RWPE1 (cell line): ENCODE measurements at places on chromosomes 11 and 22.
A peak's percentile ranks its signal among the peaks of the same experiment; 100 is the strongest.

GRCh38 chr11:7869467-7869866, 61.6 kb downstream of the OR10A6 start:
- no peak for DNase-seq

- DNase-seq, result no peak
Measured at GRCh38 chr11:20668131-20668809, 1.1 kb upstream of the NELL1 start.

GRCh38 chr22:46634011-46634699, 14.0 kb downstream of the GRAMD4 start:
- no peak for DNase-seq

DNA sequence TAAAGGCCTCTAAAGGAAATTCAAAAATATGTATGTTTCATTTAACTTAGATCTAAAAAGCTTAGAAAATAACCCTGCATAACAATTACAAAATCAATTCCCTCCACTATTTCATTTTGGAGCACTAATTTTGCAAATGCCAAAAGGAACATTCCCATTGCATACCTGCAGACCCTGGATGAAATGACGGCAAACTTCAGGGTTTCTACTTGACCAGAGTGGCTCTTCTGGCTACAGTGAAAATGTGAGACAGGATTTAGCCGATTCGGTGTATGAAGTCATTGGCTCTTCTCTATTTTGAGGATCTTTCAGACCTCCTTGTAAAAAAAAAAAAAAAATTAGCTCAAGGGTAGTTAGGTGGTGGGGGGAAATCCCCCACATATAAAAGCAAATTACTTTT, 44.1 kb downstream of the PAX6 start:
- no peak for DNase-seq

DNA sequence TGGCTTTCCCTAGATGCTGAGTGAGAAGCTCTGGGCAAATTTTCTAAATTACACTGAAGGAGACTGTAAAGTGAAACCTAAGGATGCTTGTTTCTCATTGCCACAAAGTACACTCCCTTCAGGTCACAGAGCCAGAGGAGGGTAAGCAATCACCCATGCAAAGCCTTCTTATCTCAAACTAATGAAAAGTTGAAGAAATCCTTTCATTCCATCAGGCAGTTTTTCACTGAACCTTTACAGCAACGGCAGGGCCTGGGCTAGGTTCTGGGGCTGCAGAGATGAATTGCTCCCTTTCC, 106.2 kb downstream of the RASSF10 start:
- DNase-seq, result no peak

- DNase-seq, result no peak
Measured at GRCh38 chr22:50569896-50570535, 7.3 kb upstream of the SYCE3 start.

DNA sequence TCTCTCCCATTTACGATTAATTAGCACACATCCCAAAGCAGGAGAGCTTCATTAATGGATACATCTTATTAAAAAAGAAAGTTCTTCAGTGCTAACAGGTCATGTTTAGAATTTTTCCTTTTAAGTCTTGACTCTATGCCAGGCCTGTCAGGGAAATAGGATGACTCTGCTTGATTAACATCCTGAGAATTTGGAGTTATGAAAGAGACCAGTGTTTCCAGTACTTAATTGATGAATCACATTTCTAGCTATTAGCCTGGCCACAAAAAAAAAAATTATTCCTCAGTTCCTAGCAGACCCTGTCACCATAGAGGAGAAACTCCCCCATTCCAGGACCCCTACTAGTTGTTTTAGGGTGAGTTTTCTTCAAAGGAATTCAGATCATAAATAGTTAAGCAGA, 23.6 kb upstream of the ME3 start:
- peak; percentile 91 for DNase-seq

DNA sequence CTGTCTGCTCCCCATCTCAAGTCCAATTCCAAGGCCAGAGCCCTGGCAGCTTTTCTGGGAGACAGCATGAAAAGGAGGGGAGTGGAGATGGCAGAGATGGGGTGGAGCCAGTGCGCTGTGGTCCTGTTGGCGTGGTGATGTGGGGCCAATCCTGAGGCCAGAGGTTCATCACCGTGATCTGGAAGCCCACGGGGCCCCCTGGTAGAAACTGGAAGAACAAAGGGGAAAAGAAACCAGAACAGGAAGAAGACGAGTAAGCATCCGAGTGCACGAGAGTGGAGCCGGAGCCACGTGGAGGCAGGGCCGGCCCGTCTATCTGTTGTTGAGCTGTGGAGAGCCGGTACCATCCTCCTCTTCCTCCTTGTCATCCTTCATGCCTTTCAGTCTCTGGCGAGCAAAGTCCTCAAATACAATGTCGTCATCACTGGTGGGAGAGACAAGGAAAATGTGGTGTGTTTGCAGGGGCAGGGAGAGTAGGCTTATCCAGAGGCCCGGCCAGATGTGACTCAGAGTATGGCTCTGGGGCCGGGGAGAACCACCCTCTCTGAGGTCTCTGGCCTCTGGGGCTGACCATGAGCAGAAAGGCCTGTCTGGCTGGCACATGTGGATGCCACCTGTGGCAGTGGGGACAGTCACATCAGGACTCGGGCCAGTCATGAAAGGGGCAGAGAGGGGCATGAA, 25.4 kb downstream of the TPBGL start:
- DNase-seq, result no peak

GRCh38 chr11:95419915-95420314, 188.9 kb upstream of the SESN3 start:
- DNase-seq, result peak; percentile 50

DNA sequence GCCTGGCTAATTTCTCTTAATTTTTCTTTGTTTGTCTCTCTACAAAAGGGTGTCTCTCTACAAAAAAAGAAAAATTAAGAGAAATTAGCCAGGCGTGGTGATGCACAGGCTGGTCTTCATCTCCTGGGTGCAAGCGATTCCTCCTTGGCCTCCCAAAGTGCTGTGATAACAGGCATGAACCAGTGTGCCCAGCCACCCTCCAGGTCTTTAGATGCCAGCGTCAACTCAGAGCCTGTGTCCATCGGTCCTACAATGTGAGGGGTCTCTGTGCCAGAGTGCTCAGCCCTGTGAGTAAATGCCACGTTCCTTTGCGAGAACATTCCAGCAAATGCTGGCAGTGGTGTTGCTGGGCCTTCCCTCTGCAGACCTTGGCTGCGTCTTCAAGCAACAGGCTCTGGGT, 62.7 kb downstream of the IGF2 start:
- DNase-seq, result no peak

DNA sequence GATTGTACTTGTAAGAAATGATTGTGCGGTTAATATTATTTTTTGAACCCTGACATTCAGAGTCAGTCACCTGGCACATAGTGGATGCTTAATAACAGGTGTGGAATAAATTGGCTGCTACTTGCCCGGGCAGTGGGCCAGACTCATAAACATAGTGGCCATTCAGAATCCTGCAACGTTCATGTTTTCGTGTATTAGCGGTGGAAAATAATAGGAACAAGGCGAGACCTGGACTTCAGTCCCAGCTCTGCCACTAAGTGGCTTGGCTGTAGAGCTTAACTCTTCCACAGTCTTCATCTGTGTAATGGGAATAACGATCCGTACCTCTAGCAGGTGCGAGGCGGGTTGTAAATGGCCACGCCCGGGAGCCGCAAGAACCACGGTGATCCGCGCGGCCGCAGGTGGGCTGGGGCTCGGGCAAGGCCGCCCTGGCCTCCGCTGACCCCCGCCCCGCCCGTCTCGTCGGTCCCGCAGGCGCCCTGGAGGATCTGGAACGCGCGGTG, 761 bp upstream of the TMEM25 start:
- DNase-seq, result peak; percentile 22

GRCh38 chr22:43993072-43993760, 30.9 kb upstream of the PARVB start:
- DNase-seq, result peak; percentile 46

GRCh38 chr22:38760477-38761201, 4.8 kb upstream of the SUN2 start:
- no peak for DNase-seq

DNA sequence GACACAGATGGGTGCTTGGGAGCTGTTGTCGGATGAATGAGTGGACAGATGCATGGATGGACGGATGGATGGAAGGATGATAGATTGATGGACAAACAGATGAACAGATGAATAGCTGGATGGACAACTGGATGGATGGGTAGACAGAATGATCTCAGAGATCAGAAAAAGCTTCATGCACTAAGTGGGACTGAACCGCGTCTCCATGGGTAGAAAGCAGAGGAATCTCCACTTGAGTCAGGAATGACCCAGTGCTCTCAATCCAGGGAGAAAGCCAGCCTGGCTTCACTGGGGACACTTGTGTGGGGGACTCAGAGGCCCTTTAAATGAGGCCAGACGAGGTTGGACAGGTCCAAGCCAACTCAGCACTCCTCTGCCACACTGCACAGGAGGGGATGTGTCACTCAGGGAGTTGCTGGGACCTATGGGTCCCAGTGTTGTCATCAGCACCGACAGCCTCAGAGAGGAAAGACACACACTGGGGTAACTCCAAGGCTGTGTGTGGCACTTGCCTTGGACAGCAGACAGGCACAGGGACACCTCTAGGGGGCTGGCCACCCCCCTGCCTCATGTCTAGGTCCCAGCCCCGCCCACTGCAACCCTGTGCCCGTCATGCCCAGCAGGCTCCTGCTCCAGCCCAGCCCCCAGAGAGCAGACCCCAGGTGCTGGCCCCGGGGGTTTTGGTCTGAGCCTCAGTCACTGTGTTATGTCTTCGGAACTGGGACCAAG, 5.6 kb downstream of the IGLL5 start:
- no peak for DNase-seq

- DNase-seq, result no peak
Measured at GRCh38 chr22:18905540-18906409, at the start of gene DGCR6. Gene DGCR6, plus strand, starts transcription at chr22:18906320. Its CDS starts 55 bp downstream, at chr22:18906375.

DNA sequence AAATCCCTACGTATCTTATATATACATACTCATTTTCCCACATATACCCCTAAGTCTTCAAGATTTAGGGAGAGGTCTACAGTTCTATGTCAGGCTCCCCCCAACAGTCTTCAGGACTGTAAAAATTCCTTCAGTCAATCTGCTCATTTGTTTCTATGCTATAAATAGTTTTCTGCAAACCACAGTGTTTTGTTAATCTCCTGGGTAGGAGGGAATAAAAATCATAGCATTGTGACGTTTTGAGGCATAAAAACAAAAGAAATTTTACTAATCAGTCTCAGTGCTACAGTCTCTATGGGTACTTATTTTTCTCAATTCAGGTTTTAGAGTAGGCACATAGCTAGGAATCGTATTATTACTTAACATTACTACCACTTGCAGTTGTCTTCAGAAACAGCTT, 552.8 kb upstream of the LRRC4C start:
- no peak for DNase-seq

DNA sequence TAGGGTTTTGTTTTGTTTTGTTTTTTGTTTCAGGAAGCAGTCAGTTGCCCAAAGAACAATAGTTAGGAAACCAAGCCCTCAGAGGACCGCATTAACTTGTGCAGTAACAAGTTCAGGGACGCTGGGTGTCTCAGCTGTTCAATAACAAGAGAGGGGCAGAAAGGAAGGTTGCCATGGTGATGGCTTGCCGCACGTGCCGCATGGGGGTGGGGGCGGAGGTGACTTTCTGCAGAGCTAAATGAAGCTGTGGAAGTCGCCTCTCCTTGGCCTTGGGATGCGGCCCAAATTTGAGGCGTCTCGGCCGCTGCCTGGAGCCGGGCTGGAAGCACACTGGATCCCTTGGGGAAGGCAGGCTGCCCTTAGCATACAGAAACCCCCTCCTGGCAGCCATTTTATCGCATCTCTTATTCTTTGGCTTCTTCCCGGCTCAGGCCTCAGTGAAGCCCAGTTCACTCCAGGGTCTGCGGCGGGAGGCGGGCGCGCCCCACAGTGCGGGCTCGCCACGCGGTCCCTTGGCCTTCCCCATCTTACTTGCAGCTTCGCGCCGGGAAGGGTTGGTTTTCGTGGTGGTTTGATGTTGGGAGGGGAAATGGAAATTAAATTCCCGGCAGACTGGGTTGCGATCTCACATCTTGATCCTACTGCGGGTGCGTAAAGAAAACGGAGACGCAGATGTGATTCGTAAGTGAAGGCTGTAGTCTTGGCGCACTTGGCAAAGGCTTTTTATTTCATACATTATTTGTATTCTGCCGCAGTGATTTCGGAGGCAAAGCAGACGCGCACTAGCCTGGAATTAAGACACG, 94.3 kb downstream of the SLC17A6 start:
- DNase-seq, result no peak

DNA sequence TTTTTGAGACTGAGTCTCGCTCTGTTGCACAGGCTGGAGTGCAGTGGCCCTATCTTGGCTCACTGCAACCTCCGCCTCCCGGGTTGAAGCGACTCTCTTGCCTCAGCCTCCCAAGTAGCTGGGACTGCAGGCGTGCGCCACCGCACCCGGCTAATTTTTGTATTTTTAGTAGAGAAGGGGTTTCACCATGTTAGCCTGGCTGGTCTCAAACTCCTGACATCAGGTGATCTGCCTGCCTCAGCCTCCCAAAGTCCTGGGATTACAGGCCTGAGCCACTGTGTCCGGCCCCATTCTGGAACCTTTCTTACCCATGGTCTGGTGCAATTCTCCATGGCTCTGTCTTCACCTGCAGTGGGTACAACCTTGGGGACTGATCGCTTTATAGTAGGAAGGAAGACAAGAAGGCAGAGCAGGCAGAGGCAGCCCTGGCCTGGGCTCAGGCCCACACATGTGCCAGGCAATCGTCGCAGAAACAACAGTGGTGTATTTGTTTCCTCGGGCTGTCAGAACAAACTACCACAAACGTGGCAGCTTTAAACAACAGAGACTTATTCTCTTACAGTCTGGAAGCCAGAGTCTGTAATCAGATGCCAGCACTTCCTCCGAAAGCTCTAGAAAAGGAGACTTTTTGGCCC, 4.0 kb upstream of the PTGDR2 start:
- no peak for DNase-seq

GRCh38 chr11:12827929-12828812, 153.9 kb downstream of the TEAD1 start:
- DNase-seq, result peak; percentile 36

- DNase-seq, result no peak
Measured at GRCh38 chr11:14240951-14241350, 118.0 kb downstream of the RRAS2 start.

DNA sequence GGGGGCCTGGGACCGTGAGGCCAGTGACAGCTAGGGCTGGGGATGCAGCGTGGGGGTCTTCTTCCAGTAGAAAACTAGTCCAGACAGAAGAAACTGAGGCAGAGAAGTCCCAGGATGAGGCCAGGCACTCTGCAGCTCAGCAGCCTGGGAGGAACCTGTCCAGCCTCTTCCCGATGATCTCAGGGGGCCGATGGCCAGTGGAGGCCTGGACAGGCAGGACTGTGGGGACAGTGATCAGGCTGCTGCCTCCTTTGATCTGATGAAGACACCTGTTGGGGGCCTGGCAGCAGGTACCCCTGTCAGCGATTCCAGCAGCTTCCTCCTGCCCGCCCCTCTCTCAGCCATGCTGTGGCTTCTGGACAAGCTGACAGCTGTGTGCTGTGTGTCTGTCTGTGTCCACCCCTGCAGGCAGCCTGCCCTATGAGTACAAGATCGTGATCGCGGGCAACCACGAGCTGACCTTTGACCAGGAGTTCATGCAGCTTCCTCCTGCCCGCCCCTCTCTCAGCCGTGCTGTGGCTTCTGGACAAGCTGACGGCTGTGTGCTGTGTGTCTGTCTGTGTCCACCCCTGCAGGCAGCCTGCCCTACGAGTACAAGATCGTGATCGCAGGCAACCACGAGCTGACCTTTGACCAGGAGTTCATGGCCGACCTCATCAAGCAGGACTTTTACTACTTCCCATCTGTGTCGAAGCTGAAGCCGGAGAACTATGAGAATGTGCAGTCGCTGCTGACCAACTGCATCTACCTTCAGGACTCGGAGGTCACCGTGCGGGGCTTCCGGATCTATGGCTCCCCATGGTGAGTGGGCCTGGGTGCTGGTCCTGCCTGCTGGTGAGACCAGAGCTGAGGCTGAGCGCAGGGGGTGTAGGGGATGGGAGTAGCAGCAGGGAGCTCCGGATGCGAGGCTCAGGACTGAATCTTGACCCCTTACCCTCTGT, 62.6 kb downstream of the MPPED1 start:
- no peak for DNase-seq
